Activated T-helper 1 cell treated with Interleukin-2 at 50 U/mL for 16 hours (primary cell): ENCODE measurements at places on chromosomes 1 and 21.

DNA sequence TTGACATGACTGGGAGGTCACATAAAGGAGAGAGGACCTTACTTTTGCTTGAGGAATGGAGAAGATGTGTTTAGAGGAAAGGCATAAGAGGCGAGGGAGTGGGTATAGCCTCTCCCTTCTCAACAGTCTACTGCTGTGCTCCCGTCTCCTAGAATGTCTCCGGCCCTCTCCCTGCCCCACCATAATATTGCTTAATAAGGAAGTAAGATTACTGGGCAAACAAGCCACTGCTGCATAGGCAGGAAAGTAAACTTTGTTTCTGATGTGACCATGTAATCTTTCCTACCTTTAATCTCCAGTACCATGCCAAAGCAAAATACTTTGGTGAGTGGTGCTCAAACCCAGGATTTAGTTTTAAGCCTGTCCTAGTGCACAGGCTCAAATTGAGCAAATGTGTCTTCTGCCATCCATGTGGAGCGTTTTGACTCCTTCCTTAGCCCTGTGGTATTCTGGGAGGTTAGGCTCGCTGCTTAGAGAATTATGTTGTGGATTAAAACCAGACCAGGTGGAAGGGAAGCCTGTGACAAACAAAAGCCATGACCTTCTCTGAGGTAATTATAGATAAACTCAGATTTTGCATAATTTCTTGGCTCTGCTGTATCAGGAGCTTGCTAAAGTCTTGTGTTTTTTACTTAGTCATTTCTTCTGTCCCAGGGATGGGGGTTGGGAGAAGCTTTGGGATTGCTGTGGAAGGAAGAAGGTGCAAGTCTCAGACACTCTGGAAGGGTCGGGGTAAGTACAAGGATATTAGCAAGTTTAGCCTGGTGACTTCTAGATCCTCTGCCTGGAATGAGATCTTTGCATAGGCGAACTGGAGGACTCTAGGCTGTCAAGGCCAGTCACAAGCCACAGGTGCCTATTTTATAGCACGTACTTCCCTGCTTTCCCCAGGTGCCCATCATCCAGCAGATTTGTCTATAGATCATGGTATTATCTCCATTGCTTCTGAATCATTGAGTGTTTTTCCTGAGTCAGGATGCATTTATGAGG lies 34.5 kb upstream of the DIPK1A start:
- no peak for DNase-seq

GRCh38 chr1:205338011-205338410 lies 16.5 kb upstream of the NUAK2 start:
- DNase-seq: no peak

GRCh38 chr1:100045206-100045605 lies 75.4 kb downstream of the SLC35A3 start:
- DNase-seq: no peak

DNA sequence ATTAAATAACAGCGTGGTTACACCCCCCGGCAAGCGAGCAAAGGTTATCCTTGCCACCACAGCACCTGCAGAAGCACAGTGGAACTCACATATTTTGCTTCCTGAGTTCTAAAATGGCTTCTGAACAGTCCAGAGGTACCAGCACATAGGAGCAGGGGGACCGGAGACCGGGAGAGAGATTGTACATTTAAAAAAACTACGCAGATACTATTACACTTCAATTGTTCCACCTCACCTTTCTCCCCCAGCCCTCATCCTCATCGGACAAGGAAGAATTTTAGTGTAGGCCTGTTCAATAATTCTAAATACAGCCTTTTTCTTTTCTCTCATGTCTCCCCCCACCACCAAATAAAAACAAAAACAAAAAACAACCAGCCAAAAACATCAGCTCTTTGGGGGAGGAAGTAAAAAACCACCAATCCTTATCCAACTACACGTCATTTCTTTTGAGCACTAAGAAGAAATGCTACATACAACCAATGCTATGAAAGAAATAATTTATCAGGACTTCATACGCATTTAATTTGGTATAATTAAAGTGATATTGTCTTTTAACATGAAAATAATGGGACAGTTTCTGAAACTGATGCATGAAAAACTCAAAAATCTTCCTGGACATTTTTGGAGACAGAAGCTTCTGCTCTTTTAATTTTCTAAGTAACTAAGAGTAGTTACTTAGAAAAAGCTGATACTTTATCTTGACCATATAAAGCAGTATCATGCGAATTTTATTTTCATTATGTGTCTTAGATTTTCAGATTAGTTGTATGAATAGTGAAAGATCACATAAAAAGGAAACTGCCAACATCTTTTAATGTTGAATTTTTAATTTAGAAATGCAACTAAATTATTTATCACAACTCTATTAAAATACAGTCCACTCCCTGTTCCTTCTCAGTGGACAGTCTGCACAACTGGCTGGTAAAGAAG lies 9.1 kb downstream of the CDKN2C start:
- no peak for DNase-seq

- DNase-seq: no peak
These were observed 98.3 kb downstream of the ABCA4 start for GRCh38 chr1:94022471-94023189.

DNA sequence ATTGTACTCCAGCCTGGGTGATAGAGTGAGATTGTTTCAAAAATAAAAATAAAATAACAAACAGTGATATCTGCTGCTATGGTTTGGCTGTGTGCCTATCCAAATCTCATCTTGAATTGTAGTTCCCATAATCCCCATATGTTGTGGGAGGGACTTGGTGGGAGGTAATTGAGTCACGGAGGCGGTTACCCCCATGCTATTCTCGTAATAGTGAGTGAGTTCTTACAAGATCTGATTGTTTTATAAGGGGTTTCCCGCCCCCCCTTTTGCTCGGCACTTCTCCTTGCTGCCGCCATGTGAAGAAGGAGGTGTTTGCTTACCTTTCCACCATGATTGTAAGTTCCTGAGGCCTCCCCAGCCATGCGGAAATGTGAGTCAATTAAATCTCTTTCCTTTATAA lies 47.8 kb downstream of the ACTL8 start:
- DNase-seq: no peak

- DNase-seq: no peak
These were observed 39.4 kb downstream of the EIF2D start for GRCh38 chr1:206572835-206573234.

GRCh38 chr1:214514819-214515383 lies 36.5 kb downstream of the PTPN14 start:
- DNase-seq: no peak

GRCh38 chr1:32780005-32780404 lies 37.2 kb downstream of the YARS1 start:
- DNase-seq: no peak

DNA sequence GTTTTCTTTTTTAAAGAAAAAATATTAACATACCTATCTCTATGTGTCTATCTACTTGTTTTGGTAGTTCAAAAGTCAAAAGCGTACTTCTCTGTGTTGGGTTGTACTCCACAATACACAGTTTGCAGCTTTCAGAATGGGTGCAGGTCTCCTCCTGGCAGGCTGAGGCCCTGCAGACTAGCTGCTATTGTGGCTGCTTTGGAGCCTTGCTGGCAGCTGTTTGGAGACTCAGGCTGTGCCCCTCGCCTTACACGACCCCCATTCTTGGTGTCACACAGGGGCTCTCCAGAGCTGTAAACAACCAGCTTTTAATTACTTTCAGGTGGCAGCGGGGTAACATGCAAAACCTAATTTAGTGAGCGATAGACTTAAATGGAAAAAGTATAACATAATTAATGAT lies 160.4 kb downstream of the DSCAM start:
- DNase-seq: no peak

DNA sequence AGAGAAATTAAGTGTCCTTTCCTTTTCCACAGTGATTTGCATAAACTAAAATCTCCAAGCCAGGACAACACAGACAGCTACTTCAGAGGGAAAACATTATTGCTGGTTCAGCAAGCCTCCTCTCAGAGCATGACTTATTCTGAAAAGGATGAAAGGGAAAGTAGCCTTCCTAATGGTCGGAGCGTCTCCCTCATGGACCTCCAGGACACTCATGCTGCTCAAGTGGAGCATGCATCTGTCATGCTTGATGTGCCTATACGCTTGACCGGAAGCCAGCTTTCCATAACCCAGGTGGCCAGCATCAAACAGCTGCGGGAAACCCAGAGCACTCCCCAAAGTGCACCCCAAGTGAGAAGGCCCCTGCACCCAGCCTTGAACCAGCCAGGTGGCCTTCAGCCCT lies 39.1 kb downstream of the CLEC20A start:
- no peak for DNase-seq

- no peak for DNase-seq
These were observed 79.7 kb downstream of the ZNF326 start for GRCh38 chr1:90074566-90074965.

DNA sequence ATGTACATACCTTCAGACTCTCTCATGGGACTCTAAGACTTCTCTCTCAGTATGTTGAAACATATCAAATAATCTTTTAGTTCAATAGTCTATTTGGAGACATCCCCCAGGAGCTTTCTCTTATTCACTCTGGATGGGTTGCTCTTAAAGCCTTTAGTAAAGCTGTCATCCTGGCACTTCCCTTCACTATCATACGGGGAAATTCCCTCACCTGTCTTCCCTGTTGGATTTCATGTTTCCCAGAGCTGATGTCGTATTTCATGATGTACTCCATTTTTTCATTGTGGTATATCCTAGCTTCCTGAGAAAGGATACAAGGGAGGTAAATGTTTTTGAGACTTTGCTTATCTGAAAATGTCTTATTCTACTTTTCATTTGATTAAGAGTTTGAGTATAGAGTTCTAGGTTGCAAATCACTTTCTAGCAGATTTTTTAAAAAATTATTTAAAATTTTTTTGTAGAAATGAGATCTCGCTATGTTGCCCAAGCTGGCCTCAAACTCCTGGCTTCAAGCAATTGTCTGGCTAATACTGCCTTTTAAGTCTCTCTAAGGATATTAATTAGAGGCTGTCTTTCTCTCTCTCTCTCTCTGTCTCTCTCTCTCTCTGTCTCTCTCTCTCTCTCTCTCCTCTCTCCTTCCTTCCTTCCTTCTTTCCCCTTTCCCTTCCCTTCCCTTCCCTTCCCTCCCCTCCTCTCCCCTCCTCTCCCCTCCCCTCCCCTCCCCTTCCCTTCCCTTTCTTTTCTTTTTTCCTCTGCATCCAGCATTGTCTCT lies 17.0 kb upstream of the MACF1 start:
- DNase-seq: no peak

DNA sequence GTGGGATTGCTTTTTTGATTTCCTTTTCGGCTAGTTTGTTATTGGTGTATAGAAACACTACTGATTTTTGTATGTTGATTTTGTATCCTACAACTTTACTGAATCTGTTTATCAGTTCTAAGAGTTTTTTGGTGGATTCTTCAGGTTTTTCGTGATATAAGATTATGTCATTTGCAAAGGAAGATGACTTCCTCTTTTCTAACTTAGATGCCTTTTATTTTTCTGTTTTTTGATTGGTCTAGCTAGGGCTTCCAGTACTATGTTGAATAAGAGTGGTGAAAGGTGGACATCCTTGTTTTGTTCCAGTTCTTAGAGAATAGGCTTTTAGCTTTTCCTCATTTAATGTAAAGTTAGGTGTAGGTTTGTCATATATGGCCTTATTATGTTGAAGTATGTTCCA lies 13.1 kb upstream of the NHLH2 start:
- no peak for DNase-seq

GRCh38 chr1:205675247-205675646 lies 5.1 kb downstream of the SLC45A3 start:
- no peak for DNase-seq

DNA sequence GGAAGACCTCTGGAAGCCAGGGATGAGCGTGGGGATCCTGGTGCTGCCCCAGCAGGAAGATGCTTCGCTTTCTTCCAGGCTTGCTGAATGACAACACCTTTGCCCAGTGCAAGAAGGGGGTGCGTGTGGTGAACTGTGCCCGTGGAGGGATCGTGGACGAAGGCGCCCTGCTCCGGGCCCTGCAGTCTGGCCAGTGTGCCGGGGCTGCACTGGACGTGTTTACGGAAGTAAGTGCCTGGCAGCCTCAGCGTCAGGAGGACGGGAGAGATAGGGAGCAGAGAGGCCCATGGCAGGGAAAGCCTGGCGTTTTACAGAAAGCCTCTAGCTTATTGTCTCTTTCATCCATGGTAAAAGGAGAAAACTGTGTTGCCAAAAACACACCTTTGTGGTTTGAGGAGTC lies 23.5 kb downstream of the PHGDH start:
- DNase-seq: no peak

GRCh38 chr1:35683012-35683411 lies 35.7 kb downstream of the C1orf216 start:
- DNase-seq: no peak

DNA sequence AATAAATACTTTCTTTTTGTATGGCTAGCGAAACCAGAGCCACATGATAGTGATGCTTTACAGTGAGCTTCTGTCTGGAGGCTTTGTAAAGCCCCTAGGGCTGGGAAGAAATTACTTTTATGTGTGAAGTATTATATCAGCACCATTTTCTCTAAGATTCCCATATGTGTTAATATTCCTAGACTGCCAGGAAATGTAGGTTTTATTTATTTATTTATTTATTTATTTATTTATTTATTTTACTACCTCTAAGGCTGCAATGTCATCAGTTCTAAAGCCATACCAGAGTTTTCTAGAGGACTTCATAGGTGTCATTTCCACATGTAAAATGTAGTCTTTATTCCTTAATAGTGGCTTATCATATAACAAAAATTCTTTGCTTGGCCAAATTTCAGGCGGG lies 4.4 kb upstream of the CHI3L1 start:
- DNase-seq: no peak
